ENCODE measurements at places on chromosomes 4 and X. TPM values are rescaled to one million over a fixed set of nuclear protein-coding genes. Genes with fewer than 3 reads are reported as not detected.

The POU4F2 gene
- total RNA-seq = not detected

The COL4A5 gene
- total RNA-seq = 5.5 TPM

The NR0B1 gene
- 1.5 TPM for total RNA-seq

The STATH gene
- 1.6 TPM for total RNA-seq

The UVSSA gene
- total RNA-seq = 6.0 TPM

The STK26 gene
- total RNA-seq = 23.8 TPM

The ABHD18 gene
- 4.5 TPM for total RNA-seq

The FAT4 gene
- 1.0 TPM for total RNA-seq

The HTRA3 gene
- total RNA-seq = 0.05 TPM

The FAM114A1 gene
- 38.6 TPM for total RNA-seq

The RASSF6 gene
- total RNA-seq = not detected

The NLRP2B gene
- not detected for total RNA-seq

The PDZD11 gene
- 111 TPM for total RNA-seq

The AREG gene
- total RNA-seq = 1.2 TPM

The TCEAL8 gene
- total RNA-seq = 191 TPM

The ABLIM2 gene
- total RNA-seq = 0.29 TPM

The IQCM gene
- not detected for total RNA-seq

The PNMA5 gene
- not detected for total RNA-seq

The APLN gene
- total RNA-seq = 0.34 TPM

The MAML3 gene
- total RNA-seq = 2.9 TPM

The GNRHR gene
- total RNA-seq = not detected

The SH3TC1 gene
- total RNA-seq = 31.6 TPM

The ARHGEF38 gene
- total RNA-seq = not detected

The P2RY4 gene
- not detected for total RNA-seq

The MAGED2 gene
- 84.7 TPM for total RNA-seq

The MSX1 gene
- 4.5 TPM for total RNA-seq

The ERAS gene
- total RNA-seq = 0.40 TPM

The RPL10 gene
- total RNA-seq = 3,578 TPM

The HTN1 gene
- total RNA-seq = 108 TPM

The SOX3 gene
- total RNA-seq = not detected

The NPY2R gene
- total RNA-seq = not detected

The SERTM2 gene
- not detected for total RNA-seq

The NHSL2 gene
- not detected for total RNA-seq

The ADAM29 gene
- not detected for total RNA-seq

The ZXDA gene
- 3.2 TPM for total RNA-seq

The CENPU gene
- total RNA-seq = 70.7 TPM

The HMX1 gene
- total RNA-seq = 1.3 TPM

The SULT1B1 gene
- total RNA-seq = not detected

The MFAP3L gene
- 32.0 TPM for total RNA-seq

The MBNL3 gene
- total RNA-seq = 5.7 TPM

The STAP1 gene
- total RNA-seq = not detected

The DCAF8L1 gene
- 0.03 TPM for total RNA-seq

The MGAT4D gene
- total RNA-seq = not detected

All from SK-MEL-5 (cell line).